ENCODE measurements at places on chromosomes 13 and 19. TPM values are rescaled to one million over a fixed set of nuclear protein-coding genes. Genes with fewer than 3 reads are reported as not detected.

The MTIF3 gene
- total RNA-seq, result 20.4 TPM

The HIPK4 gene
- total RNA-seq, result 0.09 TPM

The KIR2DL3 gene
- not detected for total RNA-seq

DNA sequence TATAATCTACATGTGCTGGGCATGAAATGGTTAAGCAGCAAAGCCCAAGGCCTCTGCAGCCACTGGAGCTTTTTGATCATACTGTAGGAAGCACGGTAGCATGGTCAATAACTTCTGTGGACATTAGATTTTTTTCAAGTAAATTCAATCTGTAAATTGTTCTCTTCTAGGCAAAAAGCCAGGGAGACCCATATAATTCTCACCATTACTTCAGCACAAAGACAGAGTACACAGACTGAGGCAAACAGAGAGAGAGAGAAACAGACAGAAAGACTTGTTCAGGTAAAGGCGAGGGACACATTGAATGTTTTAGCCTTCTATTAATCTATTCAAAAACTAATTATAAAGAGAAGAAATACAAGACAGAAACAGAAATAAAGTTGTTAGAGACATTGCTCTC is 349.4 kb downstream of the RFC3 start:
- DNase-seq, result no peak
- no peak overlapping the region for H3K4me3 ChIP-seq
- H3K27ac ChIP-seq, result no peak overlapping the region
- no peaks in the 10 kb centered on the region for H3K36me3 ChIP-seq

The CD70 gene
- total RNA-seq, result 0.58 TPM

DNA sequence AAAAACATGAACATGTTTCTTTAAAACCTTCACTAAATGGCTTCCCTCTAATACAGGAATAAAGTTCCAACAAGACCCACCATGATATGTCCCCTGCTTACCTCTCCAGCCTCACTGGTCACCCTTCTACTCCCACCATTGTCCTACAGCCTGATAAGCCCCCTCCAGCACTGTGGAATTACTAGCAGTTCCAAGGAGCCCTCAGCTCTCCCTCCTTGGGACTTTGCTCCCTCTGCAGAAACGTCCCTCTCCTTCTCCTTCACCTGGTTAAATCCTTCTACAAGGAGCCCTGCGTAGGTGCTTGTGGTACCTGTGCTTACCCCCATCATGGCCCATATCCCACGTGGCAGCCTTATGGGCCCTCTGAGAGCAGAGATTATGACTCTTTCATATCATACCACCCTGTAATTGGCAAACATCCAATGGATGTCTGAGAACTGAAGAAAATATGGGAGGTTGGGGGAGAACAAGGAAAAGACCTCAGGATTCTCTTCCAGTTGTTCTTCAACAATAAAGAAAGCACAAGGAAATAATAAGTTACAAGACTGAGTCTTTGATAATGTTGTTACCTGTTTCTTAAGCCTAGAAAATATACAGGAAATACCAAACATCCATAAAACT is 26.1 kb upstream of the DOCK9 start:
- no peak overlapping the region for H3K4me3 ChIP-seq
- H3K27me3 ChIP-seq, result no peaks in the 10 kb centered on the region
- no peaks in the 10 kb centered on the region for H3K36me3 ChIP-seq
- H3K27ac ChIP-seq, result no peak overlapping the region

DNA sequence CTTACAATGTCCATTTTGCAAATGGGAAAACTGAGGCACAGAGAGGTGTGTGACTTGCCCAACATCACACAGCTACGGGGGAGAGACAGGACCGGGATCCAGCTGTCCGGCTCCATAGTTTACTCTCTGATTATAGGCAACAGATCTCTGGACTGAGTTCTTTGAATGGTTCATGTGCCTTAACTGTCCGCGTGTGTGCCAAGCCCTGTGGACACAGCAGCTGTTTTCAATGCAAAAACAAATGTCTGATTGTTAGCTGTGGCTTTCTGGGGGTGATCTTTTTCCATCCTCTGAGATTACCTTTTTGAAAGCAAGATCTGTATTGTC is 94.1 kb downstream of the KL start:
- H3K4me3 ChIP-seq, result no peak overlapping the region
- H3K36me3 ChIP-seq, result no peaks in the 10 kb centered on the region
- H3K27me3 ChIP-seq, result no peaks in the 10 kb centered on the region
- no peak for DNase-seq
- H3K4me1 ChIP-seq, result no peaks in the 10 kb centered on the region

GRCh38 chr13:30742901-30743300 is 7.6 kb downstream of the ALOX5AP start:
- no peak for DNase-seq
- peaks cover 30% of the 10 kb centered on the region for H3K27me3 ChIP-seq
- H3K36me3 ChIP-seq, result no peaks in the 10 kb centered on the region
- H3K4me3 ChIP-seq, result no peak overlapping the region
- no peaks in the 10 kb centered on the region for H3K4me1 ChIP-seq

The C13orf42 gene
- not detected for total RNA-seq

GRCh38 chr19:28468701-28469459 is 744.1 kb downstream of the UQCRFS1 start:
- peaks cover 75% of the 10 kb centered on the region for H3K36me3 ChIP-seq
- peaks cover 11% of the 10 kb centered on the region for H3K4me1 ChIP-seq
- no peaks in the 10 kb centered on the region for H3K27me3 ChIP-seq

The ZNF160 gene
- 11.6 TPM for total RNA-seq

GRCh38 chr13:40961214-40961613 is 57.9 kb downstream of the ELF1 start:
- H3K27me3 ChIP-seq, result no peaks in the 10 kb centered on the region
- no peak overlapping the region for H3K27ac ChIP-seq
- no peak for DNase-seq
- peaks cover 33% of the 10 kb centered on the region for H3K36me3 ChIP-seq
- no peak overlapping the region for H3K4me3 ChIP-seq

- H3K4me1 ChIP-seq, result no peaks in the 10 kb centered on the region
- no peak for DNase-seq
- no peaks in the 10 kb centered on the region for H3K36me3 ChIP-seq
- H3K27ac ChIP-seq, result no peak overlapping the region
- H3K4me3 ChIP-seq, result no peak overlapping the region
- no peaks in the 10 kb centered on the region for H3K27me3 ChIP-seq
Measured at GRCh38 chr13:53622456-53622855, 593.8 kb downstream of the OLFM4 start.

GRCh38 chr19:19537075-19538048 is 703 bp upstream of the CILP2 start:
- H3K27ac ChIP-seq, result no peak overlapping the region
- H3K36me3 ChIP-seq, result no peaks in the 10 kb centered on the region
- H3K27me3 ChIP-seq, result no peaks in the 10 kb centered on the region
- no peak overlapping the region for H3K4me3 ChIP-seq
- no peak for DNase-seq
- peaks cover 56% of the 10 kb centered on the region for H3K4me1 ChIP-seq

The GRK1 gene
- total RNA-seq, result not detected

DNA sequence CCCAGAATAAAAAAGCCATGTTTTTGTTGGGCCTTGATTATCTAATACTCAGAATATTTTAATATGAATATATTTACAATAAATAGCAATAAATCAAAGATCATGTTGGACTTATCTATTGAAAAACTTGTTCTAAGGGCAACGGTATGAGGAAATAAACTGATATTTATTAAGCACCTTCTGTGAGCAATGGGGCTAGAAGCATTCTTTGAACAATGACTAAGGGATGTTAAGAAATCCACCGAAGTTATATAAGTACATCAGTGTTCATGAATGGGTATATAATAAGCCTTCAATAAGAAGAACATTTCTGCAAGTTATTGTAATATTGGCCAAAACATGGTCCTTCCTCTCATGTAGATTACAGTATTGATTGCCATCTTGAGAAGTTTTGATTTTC is 221.8 kb downstream of the OXGR1 start:
- DNase-seq, result no peak
- no peaks in the 10 kb centered on the region for H3K36me3 ChIP-seq
- H3K4me3 ChIP-seq, result no peak overlapping the region

DNA sequence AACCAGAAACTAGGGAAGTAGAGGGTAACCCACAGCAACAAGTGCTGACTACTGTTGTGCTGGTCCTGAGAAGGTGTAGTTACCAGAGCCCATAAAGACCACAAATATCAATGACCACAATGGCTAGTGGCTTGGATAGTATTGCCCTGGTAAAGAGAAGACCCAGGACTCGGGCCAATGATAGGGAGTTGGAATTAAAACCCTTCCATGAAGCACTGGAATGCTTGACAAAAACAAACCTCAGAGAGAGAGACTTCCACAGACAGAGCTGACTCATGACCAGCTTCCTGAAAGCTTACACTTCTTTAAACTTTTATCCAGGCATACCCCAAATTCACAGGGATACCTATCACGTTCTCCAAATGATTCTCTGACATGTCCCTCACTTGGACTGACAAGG is 60.5 kb downstream of the WDR87 start:
- H3K27me3 ChIP-seq, result no peaks in the 10 kb centered on the region
- H3K4me1 ChIP-seq, result no peaks in the 10 kb centered on the region
- no peak overlapping the region for H3K27ac ChIP-seq
- no peak for DNase-seq

The PCDH9 gene
- total RNA-seq, result 4.1 TPM

DNA sequence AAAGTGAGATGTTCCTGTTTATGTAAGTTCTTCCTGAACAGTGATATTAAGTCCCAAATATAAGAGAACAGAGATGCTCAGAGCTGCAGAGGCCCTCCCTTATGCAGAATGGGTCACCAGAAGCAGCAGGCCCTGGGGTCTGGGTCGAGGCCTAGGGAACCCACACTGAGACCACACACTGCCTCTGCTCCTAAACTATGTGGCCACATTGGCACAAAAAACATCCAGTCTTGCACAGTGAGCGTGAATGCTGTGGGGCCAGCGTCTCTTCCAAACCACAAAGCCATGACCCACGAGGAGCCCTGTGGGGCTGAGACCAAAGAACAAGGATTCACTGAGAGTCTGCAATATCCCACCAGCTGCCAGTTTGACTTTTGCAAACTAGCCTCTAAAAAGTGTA is 23.6 kb downstream of the PROZ start:
- peaks cover 95% of the 10 kb centered on the region for H3K36me3 ChIP-seq
- no peak for DNase-seq
- H3K4me1 ChIP-seq, result no peaks in the 10 kb centered on the region
- no peaks in the 10 kb centered on the region for H3K27me3 ChIP-seq
- no peak overlapping the region for H3K4me3 ChIP-seq
- no peak overlapping the region for H3K27ac ChIP-seq

DNA sequence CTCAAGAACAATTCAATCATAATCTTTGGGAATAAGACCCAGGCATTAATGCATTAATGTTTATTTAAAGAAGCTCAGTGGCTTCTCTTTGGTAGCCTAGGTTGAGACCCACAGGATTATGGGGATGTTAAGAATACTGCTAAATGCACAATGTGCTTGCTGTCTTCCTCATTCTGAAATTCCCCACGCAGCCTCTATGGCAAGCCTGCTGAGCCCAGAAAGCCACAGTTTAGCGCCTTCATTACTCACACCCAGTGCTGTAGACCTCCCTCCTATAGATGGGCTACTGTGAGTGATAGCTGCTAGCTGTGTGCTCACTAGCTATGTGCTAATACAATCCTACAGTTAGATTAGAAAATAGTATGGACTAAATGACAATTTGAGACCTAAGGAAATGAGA is 90.6 kb downstream of the TNFSF13B start:
- no peak overlapping the region for H3K4me3 ChIP-seq
- H3K27ac ChIP-seq, result no peak overlapping the region
- no peak for DNase-seq
- H3K27me3 ChIP-seq, result no peaks in the 10 kb centered on the region
- no peaks in the 10 kb centered on the region for H3K4me1 ChIP-seq

The TMIGD2 gene
- total RNA-seq, result not detected

DNA sequence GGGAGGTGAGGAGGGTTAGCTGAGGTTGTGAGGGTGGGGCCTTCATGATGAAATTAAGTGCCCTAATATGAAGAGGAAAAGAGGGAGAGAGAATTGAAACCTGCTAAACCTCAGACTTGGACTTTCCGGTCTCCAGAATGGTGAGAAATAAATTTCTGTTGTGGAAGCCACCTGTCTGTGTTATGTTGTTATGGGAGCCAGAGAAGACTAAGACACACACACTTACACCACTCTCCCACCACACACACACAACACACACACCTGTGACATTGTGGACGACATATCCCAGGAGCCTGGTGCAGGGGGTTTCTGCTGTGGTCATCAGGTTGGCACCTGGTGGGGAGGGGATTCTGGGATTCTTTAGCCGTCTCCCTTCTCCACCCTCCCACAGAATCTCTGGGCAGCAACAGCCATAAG is 14.0 kb downstream of the KLK4 start:
- DNase-seq, result no peak
- H3K27ac ChIP-seq, result no peak overlapping the region
- peaks cover 14% of the 10 kb centered on the region for H3K27me3 ChIP-seq
- H3K36me3 ChIP-seq, result no peaks in the 10 kb centered on the region
- H3K4me3 ChIP-seq, result no peak overlapping the region

The FFAR2 gene
- not detected for total RNA-seq

The SLC10A2 gene
- total RNA-seq, result not detected

The CCDC194 gene
- 0.76 TPM for total RNA-seq

DNA sequence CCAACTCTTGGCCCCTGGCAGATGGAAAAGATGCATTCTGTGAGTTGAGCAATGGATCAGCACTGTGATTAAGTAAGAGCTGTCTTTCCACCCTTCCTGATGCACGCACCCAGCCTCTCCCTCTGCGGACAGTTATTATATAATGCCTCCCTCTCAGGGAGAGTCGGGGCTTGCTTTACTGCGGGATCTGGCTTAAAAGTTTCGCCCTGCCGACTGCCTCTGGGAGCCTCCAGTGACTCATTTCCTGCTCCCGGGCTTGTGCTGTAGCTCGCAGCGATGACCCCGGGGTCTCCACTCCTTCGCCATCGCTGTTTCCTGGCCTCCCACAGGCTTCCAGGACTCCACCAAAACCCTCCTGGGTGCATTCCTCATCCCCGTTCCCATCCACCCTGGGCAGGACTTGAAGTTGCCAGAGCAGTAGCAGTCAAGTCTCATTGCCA is 107.4 kb upstream of the SLC7A1 start:
- no peaks in the 10 kb centered on the region for H3K36me3 ChIP-seq
- H3K4me3 ChIP-seq, result no peak overlapping the region
- DNase-seq, result no peak
- no peaks in the 10 kb centered on the region for H3K4me1 ChIP-seq

The C19orf81 gene
- 33.0 TPM for total RNA-seq

GRCh38 chr19:38956264-38956663 is 19.3 kb downstream of the FBXO17 start:
- no peaks in the 10 kb centered on the region for H3K4me1 ChIP-seq
- no peaks in the 10 kb centered on the region for H3K27me3 ChIP-seq
- DNase-seq, result no peak
- H3K36me3 ChIP-seq, result peaks cover 12% of the 10 kb centered on the region
- H3K4me3 ChIP-seq, result no peak overlapping the region

The ZNF345 gene
- 1.6 TPM for total RNA-seq

DNA sequence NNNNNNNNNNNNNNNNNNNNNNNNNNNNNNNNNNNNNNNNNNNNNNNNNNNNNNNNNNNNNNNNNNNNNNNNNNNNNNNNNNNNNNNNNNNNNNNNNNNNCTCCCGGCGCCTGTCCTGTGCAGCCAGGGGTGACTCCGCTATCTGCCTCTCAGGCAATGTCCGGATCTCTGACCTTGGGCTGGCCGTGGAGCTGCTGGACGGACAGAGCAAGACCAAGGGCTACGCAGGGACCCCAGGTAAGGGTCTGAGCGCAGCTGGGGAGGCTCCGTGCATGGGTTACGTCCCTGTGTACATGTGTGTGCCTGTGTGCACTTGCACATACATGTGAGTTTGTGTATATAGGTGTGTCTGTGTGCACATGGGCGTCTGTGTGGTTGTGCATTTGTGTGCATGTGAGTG is 36.1 kb upstream of the TMEM255B start:
- no peak overlapping the region for H3K27ac ChIP-seq
- no peak overlapping the region for H3K4me3 ChIP-seq
- DNase-seq, result no peak
- H3K4me1 ChIP-seq, result peaks cover 29% of the 10 kb centered on the region

Measured in K562 (cell line).